ENCODE measurements at places on chromosomes 3 and 15.

- DNase-seq: no peak
Observed at GRCh38 chr3:37646865-37647264, 214.8 kb upstream of the CTDSPL start.

DNA sequence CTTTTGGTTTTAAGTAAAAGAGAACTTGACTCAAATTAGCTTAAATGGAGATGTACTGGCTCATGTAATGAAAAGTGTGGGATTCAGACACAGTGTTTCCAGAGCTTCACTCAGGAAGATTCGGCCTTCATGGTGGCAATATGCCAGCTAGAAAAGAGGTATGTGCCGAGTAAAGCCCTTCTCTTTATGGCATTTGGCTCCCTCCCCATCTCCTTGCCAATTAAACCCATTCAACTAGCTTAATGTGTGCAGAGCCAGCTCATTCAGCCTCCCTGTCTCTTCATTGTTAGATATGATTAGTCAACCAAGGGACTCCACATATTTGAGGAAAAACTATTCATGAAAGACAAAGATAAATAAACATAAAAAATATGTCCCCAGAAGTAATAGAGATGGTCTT is 15.0 kb upstream of the TRANK1 start:
- DNase-seq: no peak

- no peak for DNase-seq
Observed at GRCh38 chr3:140950863-140951262, 9.2 kb downstream of the SLC25A36 start.

- DNase-seq: no peak
Observed at GRCh38 chr3:48500656-48501055, 3.3 kb downstream of the SHISA5 start.

DNA sequence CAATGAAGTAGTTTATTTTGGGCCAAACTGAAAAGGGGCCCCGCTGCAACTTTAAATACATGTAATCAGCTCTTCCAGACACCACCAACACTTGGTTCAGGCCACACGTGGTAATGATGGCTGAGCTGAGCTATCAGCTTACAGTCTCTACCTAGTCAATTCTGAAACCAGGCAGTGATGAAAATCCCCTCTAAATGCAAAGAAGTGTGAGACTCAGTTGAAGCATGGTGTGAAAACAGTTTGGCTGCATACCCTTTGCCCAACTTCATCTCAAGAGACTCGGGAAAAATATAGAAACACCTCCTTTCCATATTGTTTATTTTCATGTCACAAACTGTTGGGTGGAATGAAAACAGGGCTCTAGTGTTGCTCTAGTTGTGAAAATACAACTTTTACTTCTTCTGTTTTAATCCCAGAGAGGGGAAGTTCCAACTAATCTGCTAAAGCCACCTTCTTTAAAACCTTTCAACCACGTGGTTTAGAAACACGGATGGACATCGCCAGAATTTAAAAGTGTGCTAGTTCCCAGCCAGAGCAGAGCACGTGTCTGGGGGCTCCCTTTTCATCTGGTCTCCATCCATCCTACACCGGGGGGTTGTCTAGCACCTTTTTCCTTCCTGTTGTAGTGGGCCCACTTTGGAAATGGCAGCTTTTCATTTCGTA is 229.1 kb downstream of the EPHB1 start:
- no peak for DNase-seq

GRCh38 chr15:61046291-61046690 is 182.8 kb downstream of the RORA start:
- no peak for DNase-seq

GRCh38 chr3:67832817-67833216 is 178.4 kb upstream of the SUCLG2 start:
- no peak for DNase-seq

DNA sequence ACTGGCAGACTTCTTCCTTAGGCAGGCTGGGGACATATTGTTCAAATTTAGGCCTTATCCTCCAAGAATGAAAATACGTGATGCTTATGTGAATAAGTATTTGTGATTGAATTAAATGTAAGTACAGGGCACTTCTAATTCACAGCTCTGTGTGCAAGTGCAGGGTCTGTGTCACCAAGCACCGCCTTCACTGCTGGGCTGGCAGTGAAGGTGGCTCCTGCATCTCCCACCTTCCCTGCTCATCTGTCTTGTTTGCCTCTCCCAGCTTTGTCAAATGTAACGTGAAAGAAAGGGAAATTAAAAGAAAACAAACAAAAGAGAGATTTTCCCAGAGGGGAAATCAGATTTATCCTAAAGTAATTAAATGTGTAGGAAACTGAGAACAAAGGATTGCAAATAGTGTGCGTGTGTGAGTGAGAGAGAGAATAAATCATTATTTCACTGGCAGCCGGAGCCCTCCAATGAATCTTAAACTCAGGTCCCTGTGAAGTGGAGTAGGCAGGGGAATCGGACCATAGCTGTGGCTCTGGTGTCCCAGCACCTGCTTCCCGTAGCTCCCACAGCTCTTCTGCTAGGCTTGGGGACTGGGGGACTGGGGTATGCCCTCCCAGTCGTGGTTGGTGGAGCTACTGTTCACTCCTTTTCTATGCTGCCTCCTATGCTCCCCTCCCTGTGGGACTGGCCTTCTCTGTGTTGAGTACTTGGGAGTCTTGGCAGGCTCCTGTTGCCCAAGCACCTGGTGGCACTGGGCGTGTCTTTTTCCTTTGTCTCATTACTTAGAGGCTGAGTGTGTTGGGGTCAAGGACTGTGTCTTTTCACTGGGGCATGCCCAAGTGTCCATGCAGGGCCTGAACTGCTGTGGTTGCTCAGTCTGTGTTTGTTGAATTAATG is 222.2 kb downstream of the EPHB1 start:
- DNase-seq: no peak

- DNase-seq: no peak
Observed at GRCh38 chr3:75218577-75218976, 445.6 kb upstream of the FRG2C start.

GRCh38 chr3:60303160-60303559 is 948.1 kb downstream of the FHIT start:
- DNase-seq: no peak

GRCh38 chr3:14563946-14564539 is 23.9 kb upstream of the GRIP2 start:
- no peak for DNase-seq

- no peak for DNase-seq
Observed at GRCh38 chr3:5390936-5391625, 203.6 kb downstream of the EDEM1 start.

DNA sequence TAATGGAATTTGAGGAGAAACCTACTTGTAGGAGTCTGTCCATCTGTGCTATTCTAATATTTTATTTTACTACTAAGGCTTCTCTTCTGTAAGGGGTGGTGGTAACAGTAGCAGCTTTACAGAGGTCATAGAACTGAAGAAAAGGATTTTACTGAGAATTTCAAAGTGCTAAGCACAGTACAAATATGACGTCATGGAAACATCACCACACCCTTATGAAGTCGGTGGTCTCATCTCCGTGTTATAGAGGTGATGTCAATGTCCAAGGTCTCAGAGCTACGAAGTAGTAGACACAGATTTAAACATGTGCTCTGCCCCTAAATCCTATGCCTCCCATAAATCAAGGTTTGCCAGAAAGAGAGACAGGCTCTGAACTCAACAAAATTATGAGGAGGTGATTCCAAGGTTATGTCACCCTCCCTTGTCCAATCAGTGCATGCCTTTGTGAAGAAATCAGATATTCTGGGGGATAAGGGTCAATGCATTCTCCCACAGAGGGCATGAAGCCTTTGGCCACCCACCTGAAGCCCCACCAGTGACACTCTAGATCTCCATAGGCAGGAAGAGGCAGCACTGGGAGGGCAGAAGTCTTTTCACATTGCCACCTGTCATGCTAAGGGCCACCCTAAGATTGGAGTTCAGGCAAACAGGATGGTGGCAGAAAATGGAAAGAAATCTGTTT is 22.9 kb downstream of the MECOM start:
- DNase-seq: no peak

- no peak for DNase-seq
Observed at GRCh38 chr15:85742186-85742821, 52.4 kb downstream of the KLHL25 start.

DNA sequence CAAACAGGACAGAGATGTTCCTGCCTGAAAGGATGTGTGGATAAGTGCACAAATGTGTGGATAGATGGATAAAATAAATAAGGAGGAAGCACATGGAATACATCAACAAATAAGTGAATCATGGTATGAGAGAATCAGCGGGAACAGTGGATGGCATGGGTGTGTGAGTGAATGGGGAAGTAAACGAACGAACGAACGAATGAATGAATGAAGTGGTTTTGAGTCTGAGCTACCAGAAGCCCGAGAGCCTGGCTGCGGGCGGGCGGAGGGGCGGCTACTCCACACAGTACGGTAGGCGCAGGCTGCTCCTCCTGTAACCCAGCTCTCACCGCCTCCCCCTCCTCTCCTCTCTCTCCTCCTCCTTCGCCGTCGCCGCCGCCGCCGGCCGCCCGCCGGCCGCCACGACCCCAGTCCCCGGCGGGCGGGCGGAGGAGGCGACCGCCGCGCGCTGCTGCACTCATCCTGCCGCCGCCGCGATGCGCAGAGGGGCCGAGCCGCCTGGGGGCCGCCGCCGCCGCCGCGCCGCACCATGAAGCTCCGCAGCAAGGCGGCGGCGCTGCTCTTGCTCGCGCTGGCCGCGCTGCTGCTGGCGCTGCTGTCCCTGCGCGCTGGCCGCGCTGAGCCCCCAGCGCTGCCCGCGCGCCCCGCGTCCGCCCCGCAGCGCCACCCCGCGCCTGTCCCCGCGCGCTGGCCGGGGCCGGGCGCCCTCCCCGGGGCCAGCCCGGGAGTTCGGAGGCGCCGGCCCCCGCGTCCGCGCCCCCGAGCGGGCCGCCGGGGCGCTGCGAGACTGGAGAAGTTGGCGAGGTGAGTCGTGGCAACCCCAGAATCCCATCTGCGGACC is at the start of gene GXYLT2:
TSS of gene GXYLT2 (plus strand) at position 342 of the 841 bp plus-strand sequence. CDS start at position 530, 188 bp downstream.
- no peak for DNase-seq

- no peak for DNase-seq
Observed at GRCh38 chr3:150069154-150069527, 98.4 kb upstream of the PFN2 start.

- no peak for DNase-seq
Observed at GRCh38 chr3:58375254-58375653, 42.6 kb downstream of the PXK start.

DNA sequence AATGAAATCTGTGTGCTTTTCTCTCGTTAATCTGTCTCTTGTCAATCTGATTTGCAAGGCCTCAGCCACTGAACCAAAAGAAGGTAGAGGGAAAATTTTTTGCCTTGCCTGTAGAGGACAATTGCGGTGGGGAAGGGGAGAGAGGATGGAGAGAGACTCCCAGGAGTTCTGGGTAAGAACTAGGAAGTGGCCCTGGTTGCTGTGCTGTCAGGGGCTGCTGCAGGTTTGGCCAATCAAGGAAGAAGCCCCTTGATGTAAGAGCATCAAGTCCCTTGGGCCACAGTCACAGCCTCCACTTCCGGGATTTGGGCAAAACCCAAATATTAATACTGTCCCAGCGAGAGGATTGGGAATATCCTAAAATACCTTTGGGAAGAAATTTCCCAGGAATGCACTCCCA is 43.3 kb downstream of the TRANK1 start:
- no peak for DNase-seq

- DNase-seq: no peak
Observed at GRCh38 chr3:101850246-101851051, 1.1 kb downstream of the NFKBIZ start.

DNA sequence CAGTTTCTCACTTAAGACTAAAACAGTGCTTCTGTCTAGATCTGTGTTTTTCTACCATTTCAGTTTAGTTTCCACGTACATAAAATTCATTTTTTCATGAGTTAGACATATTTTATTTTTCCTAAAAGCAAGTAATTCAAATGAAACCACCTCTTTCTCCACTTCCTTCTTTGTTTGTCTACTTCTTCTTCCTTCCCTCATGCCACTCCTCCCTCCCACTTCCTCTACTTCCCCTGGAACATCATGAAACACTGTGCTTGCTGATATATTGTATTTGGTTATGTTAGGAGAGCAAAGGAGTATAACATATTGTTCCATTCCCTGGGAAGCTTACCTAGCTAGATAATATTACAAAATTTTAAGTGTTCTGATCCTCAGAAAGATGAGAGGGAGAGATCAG is 36.7 kb upstream of the GOLGA8B start:
- no peak for DNase-seq

DNA sequence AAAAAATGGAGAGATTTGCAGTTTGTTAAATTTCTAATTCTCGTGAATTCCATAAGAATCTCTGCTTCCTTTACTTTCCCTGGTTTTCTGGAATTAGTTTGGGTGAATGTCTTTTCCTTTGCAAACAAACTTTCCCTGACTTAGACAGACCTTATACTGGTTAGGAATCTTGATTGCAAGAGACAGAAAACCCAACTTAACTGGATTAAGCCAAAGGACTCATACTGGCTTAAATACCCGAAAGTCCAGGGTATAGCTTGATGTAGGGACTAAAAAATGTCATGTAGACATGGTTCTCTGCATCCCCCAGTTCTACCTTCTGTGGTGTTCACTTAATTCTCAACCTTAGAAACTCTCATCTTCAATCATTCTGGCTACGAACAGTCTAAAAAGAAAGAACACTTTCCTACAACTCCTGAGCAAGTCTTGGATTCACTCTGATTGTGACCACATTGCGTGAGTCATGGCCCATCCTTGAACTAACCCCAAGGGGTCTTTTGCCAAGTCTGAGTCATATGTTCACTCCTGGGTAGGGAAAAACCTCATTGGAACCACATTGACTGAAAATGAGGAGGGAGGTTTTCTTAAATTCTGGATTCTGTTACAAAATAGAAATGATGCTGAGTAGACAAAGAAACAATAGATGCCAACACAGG is 136.0 kb upstream of the DAZL start:
- DNase-seq: no peak

DNA sequence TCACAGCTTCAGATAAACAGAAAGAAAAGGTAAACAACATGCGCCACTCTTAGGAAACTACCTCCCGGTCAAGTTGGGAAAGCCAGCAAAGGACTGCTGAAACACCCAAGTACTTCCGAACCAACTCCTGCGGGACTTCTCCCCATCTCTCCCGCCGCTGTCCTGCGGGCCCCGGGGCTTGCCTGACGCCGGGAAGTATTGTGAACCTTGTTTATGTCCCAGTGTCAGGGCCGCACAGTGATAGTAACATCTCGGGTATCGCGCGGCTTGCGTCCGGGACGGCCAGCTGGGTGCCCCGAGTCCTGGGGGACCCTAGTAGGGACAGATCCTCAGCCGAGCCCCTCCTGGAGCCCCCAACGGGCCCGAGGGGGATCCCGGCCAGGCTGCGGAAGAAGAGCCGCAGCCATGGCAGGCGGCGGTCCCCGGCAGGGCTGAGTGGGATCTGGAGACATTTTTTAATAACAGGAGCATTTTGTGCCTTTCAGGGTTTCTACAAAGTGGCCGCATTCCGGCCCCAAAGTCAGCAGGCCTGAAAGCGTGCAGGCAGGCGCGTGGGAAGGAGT is 756 bp downstream of the CLPX start:
- no peak for DNase-seq

GRCh38 chr3:145817870-145818483 is 343.0 kb downstream of the PLOD2 start:
- no peak for DNase-seq
